Stimulated activated CD8-positive, alpha-beta memory T cell treated with anti-CD3 and anti-CD28 coated beads, Interleukin-4, amount 100 ng/mL, for 1 hour (primary cell): ENCODE measurements at places on chromosomes 1 and 21.

DNA sequence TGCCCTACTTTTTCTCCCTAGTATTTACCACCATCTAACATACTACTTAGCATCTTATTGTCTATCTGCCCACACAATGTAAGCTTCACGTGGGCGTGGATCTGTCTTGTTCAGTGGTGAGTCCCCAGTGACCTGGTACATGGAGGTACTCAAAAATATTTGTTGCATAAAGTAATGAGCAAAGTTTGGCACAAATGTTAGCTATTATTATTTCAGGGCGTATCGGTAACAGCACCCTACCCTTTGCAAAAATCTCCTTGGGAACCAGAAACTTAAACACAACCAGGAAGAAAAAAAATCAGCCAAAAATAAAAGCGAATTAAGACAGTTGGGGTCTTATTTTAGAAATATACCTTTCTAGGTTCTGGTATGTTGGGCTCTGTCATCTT is 454 bp upstream of the NENF start:
- DNase-seq: no peak

DNA sequence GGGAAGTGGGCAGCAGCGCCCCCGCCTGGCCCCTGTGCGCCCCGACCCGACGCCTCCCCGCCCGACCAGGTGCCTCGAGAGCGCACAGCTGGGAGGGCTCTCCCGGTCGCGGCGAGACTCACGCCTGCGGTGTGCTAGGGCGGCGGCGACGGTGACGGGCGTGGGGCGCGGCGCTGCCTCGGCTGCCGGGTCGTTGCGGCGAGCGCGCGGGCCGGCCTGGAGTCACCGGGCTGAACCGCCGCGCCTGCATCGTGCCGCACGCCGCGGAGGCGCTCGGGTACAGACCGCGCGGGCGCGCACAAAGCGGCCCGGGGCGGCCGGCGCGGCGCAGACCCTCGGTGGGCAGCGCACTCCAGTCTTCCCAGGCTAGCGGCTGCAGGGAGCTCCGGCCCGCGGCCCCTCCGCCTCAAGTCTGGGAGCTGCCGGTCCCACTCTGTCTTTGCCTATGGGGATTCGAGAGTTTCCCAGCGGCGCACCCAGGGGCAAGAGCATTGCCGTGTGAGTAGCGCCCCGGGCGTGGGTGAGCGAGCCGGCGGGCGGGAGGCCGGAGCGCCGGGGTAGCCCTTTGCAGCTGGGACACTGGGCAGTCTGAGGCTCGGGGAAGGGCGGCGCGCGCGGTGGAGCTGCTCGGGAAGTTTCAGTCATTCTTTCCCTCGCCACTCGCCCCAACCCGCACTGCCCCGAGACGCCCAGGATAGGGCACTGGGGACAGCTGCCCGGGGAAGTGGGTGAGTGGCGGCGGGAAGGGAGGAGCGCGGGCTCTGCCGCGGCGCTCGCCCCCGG is at the start of gene SLC35F3:
Gene SLC35F3 (plus strand): TSS at position 44 of the 783 bp plus-strand sequence.
- DNase-seq: no peak

DNA sequence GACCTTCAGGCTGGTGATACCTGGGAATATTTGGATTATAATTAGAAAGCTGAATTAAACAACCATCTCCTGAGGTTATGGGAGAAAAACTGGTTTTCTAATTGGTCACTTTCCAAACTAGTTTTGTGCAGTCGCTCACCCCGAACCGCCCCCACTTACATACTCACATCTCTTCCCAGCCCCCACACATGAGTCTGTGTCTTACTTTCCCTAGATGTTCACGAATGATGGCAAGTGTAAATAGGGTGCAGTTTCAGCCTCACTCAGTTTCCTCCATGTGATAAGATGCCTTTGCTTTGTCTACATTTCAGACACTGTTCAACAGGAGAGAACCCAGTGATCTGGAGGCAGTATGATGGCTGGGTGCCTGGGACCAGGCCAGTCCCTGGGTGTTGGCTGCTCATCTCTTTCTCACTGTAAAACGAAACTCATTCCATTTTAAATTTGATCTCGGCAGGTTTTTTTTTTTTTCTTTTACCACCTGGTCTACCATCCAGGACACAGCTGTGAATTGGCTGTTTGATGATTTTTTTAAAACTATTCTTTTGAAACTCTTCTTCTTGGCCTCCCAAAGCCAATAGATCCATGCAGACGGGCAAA is 164.3 kb upstream of the RAB4A start:
- DNase-seq: no peak

DNA sequence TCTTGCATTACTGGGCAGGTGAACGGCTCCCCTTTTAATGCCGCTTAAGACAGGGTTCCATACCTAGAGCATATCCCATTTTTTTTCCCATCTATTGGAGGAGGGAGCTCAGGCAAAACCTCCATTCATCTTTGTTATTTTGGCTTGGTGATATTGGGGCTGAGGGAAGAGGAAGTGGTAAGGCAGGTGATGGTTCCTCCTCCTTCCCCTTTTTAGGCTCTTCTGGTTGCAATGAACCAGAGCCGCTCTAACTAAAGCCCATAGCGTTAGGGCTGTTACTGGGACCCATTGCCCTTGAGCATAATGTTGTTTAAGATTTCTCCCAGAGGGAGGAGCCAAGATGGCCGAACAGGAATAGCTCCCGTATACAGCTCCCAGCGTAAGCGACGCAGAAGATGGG is 21.1 kb downstream of the PYHIN1 start:
- no peak for DNase-seq

- DNase-seq: no peak
Measured at GRCh38 chr1:207417076-207417475, 37.1 kb upstream of the CR2 start.

- no peak for DNase-seq
Measured at GRCh38 chr1:239807361-239807760, 284.3 kb upstream of the FMN2 start.

- no peak for DNase-seq
Measured at GRCh38 chr1:76337542-76338219, 263.1 kb downstream of the ST6GALNAC3 start.

DNA sequence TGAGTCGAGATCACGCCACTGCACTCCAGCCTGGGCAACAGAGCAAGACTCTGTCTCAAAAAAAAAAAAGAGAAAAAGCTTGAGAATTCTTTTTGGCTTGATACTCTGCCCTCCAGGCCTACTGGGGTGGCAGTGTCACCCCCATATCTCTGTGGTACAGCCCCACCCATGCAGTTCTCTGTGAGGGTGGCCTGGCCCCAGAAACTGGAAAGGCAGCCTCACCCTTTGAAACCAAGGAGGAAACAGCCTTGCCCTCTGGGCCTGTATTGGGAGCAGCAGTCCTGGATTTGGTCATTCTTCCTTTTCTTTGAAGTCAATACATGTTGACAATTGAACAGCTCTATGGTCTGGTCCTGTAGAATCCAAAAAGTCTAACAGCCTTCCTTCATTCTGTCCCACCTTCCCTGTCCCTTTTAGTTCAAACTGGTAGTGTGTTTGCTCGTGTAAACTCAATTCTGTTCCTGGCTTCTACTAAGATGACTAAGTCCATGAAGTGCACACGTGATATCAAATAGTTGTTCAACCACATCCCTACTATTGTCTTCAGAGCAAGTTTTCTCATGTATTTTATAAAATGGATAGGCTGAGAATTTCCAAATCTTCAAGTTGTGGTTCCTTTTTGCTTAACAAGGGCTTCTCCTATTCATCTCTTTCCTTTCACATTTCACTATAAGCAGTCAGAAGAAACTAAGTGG is 13.2 kb downstream of the ST7L start:
- DNase-seq: no peak

- no peak for DNase-seq
Measured at GRCh38 chr1:163085041-163085903, 16.1 kb downstream of the RGS4 start.

GRCh38 chr21:41220208-41220733 is 52.3 kb downstream of the BACE2 start:
- no peak for DNase-seq

DNA sequence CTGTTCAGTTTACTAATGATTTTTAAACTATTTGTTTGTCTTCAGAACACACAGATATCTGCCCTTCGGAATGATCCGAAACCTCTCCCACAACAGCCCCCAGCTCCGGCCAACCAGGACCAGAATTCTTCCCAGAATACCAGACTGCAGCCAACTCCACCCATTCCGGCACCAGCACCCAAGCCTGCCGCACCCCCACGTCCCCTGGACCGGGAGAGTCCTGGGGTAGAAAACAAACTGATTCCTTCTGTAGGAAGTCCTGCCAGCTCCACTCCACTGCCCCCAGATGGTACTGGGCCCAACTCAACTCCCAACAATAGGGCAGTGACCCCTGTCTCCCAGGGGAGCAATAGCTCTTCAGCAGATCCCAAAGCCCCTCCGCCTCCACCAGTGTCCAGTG is 51.6 kb downstream of the ACP6 start:
- no peak for DNase-seq

- DNase-seq: no peak
Measured at GRCh38 chr1:167116174-167116573, 22.3 kb downstream of the STYXL2 start.

DNA sequence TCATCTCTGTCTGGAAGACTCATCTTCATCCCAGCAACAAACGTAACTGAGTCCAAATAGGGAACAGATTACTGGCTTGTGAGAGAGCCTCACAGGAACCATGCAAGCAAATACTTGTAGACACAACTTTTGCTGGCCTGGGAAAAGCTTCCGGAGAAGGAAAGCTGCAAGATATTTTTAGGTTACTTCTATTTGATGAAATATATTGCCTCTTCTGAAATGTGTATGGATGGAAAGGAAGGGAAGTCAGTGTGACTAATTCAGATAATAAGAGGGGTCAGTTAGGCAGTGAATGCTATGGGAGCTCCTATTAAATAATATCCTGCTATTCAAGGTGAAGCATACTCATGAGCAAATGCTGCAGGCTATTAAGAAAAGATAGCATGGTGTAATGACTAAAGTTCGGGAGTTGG is 20.4 kb upstream of the FGGY start:
- no peak for DNase-seq

DNA sequence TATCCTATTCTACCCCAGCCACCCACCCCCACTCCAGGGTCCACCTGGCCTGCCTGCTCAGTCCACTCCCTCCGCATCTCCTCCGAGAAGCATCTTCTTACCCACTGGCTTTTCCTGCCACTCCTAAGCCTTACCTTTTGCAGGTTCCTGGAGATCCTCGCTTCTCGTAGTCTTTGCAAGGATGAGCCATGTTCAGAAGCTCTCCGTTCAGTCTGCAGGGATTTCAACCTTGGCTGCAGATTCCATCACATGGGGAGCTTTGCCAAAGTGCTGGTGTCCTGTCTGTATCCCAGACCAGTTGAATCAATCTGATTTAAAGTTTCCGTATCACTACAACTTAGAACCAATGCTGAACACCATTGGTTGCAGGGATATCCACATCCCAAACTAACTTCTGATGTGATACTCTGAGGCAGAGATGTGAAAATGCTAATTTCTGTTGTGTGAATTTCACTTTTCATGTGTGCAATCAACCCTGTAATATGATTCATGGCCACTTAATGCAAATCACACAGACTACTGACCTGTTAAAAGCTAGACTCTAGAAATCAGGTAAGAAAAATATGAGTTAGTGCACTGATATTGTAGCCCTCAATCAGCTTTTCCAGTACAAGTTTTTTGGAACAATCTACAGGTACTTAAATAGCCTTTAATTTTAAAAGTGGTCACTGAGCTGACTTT is 61.9 kb downstream of the CAPN2 start:
- no peak for DNase-seq

DNA sequence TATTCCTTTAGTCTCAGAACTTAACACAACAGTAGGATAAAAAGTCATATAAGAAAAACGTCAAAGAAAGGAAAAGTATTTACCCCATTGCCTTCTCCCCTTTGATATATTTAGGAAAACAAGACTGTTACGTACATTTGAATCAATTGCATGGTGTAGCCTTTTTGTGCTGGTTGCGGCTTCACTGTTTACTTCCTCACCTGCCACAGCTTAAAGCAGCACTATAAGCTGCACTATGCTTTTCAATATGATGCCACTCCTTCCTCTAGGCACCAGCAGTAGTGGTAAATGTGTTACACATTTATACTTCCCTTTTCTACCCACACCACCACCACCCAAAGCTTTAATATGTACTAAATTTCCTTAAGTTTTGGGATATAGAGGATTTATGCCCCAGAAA is 111.1 kb downstream of the ATP1B1 start:
- DNase-seq: no peak

GRCh38 chr1:81799939-81800694 is 617 bp upstream of the ADGRL2 start:
- no peak for DNase-seq

- DNase-seq: no peak
Measured at GRCh38 chr1:56028244-56028643, 551.1 kb downstream of the PLPP3 start.
